ENCODE measurements at places on chromosomes 11 and 22. TPM values are rescaled to one million over a fixed set of nuclear protein-coding genes. Genes with fewer than 3 reads are reported as not detected.
A peak's percentile ranks its signal among the peaks of the same experiment; 100 is the strongest.

- DNase-seq = no peak
Measured at GRCh38 chr11:9125185-9125886, 33.9 kb upstream of the SCUBE2 start.

DNA sequence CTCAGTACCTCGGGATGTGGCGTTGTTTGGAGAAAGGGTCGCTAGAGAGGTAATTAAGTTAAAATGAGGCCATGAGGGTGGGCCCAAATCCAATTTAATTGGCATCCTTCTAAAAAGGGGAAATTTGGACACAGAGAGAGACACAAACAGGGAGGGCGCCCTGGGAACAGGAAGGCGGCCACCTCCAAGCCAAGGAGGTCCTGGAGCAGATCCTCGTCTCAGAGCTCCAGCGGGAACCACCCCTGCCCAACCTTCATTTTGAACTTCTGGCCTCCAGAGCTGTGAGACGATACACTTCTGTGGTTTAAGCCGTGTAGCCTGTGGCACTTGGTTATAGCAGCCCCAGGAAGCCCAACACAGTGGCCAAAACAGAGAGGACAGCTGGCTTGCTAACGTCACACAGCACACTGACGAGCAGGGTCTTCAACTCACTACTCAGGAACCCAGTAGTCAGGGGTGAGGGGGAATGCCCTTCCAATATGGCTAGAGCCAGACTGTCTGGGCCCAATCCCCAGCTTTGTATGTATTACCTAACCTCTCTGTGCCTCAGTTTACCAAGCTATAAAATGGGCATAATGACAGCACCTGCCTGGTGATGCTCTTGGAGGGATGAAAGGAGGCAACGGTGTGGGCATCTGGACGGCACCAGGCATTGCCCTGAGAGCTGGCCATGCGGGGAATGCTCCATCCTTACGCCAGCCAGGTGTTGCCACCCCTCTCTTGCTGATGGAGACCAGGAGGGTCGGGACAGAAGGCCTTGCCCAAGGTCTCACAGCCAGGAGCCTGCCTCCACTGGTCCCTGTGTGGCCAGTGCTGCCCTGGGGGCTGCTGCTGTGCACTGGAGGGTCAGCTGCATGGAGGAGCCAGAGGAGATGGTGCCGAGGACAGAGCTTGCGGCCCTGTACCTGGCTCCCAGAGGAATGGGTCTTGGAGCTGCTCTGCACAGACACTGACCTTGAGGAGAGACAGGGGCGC, 53.3 kb upstream of the LINC01488 start:
- no peak for DNase-seq

DNA sequence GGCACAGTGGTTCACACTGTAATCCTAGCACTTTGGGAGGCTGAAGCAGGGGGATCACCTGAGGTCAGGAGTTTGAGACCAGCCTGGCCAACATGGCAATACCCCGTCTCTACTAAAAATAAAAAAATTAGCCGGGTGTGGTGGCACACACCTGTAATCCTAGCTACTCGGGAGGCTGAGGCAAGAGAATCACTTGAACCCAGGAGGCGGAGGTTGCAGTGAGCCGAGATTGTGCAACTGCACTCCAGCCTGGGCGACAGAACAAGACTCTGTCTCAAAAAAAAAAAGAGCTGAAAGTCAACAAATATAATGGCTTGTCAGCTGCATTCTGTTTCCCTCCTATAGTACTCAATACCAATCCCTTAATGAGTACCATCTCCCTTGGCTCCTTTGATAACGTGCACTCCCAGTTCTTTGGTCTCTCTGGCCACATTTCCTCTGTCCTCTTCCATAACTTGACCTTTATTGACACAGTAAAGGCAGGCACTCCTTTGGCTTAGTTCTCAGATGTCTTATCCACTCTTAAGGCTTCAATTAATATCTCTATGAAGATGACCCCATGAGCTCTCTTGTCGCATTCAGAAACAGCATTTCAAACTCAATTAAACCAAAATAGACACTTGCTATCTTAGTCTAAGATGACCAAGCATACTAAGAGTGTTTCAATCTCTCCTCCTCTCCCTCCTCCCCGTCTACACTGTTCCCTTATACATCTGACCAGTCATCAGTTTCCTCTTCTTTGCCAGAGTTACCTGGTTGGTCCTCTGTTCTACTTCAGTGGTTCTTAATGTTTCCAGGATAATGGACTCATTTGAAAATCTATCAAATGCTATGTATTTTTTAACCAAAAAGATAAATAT, 4.8 kb downstream of the MAPK1 start:
- DNase-seq = no peak

DNA sequence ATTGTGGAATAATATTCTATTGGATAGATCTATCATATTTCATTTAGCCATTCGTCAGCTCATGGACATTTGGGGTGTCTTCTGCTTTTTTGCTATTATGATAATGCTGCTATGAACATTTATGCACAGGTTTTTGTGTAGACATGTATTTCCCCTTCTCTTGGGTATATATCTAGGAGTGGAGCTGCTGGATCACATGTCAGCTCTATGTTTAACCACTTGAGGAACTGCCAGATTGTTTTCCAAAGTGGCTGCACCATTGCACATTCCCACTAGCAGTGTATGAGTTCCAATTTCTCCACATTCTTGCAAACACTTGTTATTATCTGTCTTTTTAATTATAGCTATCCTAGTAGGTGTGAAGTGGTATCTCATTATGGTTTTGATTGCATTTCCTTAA, 75.0 kb downstream of the C11orf65 start:
- no peak for DNase-seq

DNA sequence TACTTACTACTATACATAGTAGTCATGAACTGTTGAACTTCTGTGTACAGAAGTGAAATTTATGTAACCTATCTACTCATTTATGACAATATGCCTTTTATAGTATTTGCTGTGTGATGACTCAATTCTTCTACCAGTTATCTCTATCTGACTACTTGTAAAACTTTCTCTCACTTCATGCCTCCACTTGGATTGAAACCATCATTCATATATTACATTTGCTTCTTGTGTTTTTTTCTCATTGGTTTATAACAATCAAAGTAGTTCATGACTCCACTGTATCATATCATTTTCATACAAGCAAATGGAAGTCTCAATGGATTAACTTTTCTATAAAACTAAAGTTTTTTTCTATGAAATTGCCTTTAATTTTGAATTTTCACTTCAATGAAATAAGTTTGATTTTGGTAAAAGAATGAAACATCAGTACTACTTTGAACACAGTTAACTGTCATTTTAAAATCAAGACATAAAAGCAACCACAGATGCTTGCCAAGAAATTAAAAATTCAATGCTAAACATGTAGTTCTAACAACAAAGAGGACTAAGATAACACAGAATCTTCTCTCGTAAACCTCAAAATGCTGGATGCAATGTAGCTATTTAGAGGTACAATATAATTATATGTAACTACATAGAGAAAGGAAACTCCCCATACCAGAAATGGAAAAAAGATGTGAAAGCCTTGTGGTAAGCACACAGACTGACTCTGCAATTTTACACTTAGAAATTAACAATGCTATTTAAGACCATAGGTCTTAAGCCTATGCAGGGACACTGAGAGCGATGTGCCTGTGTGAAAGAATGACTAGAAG, 27.6 kb upstream of the EXPH5 start:
- DNase-seq = no peak

- DNase-seq = no peak
Measured at GRCh38 chr11:126494831-126495230, 139.3 kb downstream of the ST3GAL4 start.

- no peak for DNase-seq
Measured at GRCh38 chr22:19872779-19873137, 18.1 kb upstream of the GNB1L start.

DNA sequence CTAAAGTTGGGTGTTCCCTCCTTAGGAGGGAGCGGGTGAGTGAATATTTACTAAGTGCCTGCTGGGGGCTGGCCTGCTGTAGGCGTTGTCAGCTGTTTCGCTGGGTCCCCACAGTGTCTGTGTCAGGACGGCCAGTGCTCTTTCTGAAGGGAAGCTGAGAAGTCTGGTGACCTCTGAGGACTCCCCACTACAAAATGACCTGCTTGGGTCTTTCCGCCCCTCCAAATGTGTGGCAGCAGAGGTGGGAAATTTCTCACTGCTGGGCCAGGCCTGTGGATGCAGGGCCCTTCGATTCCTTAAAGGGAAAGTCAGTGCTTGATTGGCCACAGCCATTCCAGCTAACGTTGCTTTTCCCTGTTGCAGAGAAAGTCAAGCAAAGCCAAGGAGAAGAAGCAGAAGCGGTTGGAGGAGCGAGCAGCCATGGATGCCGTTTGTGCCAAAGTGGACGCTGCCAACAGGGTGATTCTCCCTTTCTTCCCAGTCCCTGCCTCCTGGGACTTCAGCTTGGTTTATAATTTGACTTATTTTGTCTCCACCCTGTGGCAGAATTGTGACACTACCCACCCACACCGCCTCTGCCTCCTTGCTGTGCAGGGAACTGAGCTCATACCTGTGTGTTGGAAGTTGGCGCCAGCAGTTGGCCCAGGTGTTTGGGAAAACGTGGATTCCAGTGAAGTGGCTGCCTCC, 6.8 kb downstream of the NAA40 start:
- DNase-seq = peak; percentile 72

- DNase-seq = peak; percentile 22
Measured at GRCh38 chr11:69114362-69114761, 41.4 kb upstream of the SMIM38 start.

FADS1 gene
- 21.3 TPM for total RNA-seq

TUBA8 gene
- total RNA-seq = 247 TPM

TMPRSS5 gene
- total RNA-seq = 1.3 TPM

OR52I2 gene
- total RNA-seq = not detected
